ENCODE measurements at places on chromosomes 7 and 10.

GRCh38 chr7:101363734-101364374 lies 1.2 kb downstream of the COL26A1 start:
- DNase-seq = peak; percentile 92

GRCh38 chr7:26013551-26014083 lies 138.4 kb upstream of the NFE2L3 start:
- DNase-seq = peak; percentile 39

DNA sequence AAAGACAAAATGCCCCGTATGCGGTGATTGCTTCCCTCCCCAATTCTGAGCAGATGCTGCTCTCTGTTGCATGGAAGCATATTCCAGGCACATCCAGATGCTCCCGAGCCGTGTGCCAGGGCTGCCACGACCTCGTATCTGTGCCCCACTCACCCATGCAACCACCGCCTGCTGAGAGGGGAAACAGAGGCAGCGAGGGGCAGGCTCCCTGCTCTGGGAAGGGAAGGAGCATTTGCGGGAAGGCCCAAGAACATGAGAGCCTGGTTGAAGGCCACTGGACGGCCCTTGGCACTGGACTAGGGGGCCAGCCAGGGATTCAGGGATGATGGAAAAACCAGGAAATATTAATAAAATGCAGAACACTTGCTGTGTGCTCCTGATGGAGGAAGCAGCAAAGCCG lies 89.4 kb downstream of the CTBP2 start:
- DNase-seq = no peak

GRCh38 chr7:1768832-1769231 lies 98.8 kb downstream of the ELFN1 start:
- no peak for DNase-seq

DNA sequence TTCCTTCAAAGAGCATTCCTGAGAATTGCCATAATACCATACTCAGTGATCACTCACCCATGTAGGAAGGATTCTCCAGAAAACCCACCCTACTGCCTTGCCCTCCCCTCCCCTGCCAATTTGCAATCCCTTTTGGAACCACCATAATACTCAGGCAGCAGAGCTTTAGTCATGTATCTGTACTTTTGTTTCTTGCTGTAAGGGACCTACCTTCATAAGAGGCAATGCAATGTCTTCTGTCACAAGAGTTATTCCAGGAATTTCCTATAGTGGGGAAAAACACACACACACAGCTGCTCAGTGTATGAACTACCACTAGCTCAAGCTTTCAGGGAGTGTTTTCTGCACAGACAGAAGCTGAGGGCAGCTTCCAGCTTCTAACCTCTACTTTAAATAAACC lies 67.0 kb downstream of the GSAP start:
- DNase-seq = no peak

DNA sequence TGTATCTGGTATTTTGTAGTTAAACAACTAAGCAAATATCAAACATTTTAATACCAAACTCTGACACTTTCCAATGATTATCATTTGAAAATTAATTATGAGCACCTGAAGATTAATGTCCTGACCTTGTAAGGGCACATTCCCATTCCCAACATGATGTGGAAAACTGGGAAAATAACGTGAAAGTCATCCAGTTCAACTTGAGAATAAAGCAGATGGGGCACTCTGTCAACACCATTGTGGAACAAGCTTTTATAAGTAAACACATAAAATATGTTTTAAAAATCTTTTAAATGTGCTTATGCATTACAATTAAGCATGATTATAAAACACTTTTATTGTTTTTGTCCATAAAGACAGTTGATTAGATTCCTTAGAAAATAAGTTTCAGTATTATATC lies 14.1 kb downstream of the STEAP2 start:
- no peak for DNase-seq

GRCh38 chr10:102644066-102644645 lies at the start of gene TRIM8:
TRIM8 (plus strand) TSS chr10:102644479; CDS start chr10:102644618, 139 bp downstream.
- peak; percentile 74 for DNase-seq

GRCh38 chr7:151257990-151258389 lies 9.5 kb upstream of the SMARCD3 start:
- no peak for DNase-seq

DNA sequence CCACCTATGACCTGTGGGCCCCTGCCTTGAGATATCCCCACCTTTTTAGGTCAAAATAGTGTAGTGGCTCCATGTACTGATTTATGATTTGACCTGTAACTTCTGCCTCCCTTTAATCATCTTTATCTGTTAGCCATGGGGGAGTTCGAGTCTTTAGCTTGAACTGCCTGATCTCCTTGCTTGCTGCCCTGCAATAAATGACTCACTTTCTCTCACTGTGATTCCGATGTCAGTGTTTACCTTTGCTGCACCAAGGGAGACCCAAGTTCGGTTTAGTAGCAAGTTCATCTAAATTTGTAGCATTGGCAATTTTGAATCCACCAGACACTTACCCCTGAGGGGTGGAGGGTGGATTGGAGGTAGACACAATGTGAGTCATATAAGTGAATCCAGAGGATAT lies 814.6 kb upstream of the AUTS2 start:
- no peak for DNase-seq

DNA sequence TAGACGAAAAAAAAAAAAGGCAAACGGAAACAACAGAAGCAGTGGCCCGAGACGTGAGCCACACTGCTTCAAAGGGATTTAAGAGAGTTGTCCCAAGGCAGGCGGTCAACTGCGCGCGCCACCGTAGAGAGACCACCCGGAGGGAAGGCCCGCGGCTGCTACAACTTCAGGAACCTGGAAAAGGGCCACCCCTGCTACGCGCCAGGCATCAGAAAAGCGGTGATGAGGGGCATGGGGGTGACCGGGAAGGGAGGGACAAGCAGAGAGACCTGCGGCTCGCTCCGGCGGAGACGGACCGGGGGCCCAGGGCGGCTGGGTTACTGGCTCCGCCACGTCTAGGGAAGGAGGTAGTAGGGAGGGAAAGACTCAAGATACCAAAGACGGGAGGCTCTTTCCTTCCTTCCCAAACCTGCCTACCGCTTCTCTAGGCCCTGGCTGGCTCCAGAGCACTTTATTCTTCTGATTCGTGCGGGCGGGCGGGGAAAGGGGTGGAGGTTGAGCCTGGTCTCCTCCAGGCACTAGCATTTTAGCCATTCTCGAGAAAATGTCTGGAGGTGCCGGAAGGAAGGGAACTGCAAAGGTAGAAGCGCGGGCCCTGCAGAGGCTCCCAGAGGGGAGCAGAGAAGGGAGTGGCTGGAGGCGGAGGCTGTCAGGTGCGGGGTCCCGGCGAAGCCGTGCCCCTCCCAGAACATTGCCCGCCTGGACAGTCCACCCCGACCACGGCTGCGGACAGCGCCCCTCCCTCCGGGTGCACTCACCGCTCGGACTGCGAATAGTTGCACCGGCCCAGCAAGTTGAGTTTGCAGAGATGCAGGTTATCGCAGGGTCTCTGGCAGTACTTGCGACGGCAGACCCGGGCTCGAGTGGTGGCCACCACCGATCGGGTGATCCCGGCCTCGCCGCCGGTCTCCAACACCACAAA lies 993 bp downstream of the ZC3HAV1 start:
- DNase-seq = peak; percentile 45

GRCh38 chr10:94292434-94293090 lies 70.2 kb downstream of the NOC3L start:
- peak; percentile 41 for DNase-seq

DNA sequence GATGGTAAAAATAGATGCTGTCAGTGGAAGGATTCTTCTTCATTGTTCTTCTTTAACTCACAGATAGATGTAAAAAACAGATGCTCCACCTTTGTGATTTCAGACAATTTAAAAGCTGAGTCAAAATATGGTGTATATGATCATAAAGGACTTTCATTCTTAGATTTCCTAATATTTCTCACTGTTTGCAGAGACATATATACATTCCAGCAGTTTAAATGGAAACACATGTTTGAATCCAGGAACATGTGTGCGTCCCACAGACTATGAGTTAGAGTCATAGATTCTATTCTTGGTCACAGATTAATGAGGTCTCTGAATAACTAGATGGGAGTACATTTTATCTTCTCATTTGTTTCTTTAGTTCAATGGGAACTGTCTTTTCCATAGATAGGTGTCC lies 109.6 kb downstream of the BICC1 start:
- peak; percentile 45 for DNase-seq
